ENCODE measurements at places on chromosomes 16 and 17. TPM values are rescaled to one million over a fixed set of nuclear protein-coding genes. Genes with fewer than 3 reads are reported as not detected.

DNA sequence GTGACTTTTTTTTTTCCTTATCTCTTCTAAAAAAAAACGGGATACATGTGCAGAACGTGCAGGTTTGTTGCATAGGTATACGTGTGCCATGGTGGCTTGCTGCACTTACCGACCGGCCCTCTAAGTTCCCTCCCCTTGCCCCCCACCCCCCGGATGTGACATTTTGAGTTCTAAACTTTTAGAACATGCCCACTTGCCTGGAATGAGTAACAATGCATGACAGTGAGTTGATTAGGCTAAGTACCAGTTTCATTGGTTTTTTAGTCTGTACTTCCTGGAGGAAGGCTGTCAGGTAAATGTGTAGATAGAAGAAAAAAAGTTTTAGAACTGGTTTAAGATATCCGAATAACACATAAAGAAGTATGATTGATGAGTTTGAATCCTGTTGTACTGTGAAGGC, 4.0 kb downstream of the BPTF start:
- no peak overlapping the region for H3K4me3 ChIP-seq
- H3K4me1 ChIP-seq, result peaks cover 48% of the 10 kb centered on the region
- H3K27ac ChIP-seq, result no peak overlapping the region
- DNase-seq, result no peak

Gene POLR2A
- total RNA-seq, result 148 TPM

DNA sequence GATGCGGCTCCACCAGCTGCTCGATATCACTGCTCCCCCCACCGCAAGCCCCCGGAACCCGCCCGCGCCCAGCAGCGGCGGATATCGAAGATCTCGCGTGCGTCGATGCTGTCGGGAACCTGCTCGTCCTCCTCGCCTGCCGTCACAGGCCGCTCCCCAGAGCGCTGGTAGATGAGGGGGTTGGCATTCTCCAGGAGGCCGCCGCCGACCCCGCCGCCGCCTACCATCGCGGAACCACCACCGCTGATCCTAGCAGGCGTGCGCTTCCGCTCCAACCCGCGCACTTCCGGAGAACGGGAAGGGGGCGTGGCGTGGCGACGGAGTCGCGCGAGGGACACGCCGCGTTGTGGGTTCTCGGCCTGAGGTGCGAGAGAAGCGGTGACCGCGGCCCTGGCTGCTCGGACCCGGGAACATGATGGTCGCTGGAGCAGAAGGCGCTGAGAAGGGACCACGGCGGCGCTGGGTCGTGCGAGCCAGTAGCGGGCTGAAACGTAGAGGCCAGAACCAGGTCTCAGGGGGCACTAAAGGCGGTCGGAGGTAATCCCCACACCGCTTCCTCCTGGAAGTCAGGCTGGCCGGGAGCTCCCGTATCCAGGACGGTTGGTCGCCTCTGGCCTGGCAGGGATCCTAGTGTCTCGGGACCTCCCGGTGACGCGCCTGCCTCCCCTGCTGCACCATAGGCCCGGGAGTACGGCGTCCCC, at the start of gene CIAO2B:
CIAO2B (minus strand) TSS at position 265 of the 701 bp plus-strand sequence; CDS start at position 227, 38 bp downstream.
- peak; percentile 94 for DNase-seq
- H3K4me3 ChIP-seq, result peak within 1 kb of the TSS; percentile 96
- H3K27ac ChIP-seq, result peak within 1 kb of the TSS; percentile 93
- no peaks in the 10 kb centered on the region for H3K27me3 ChIP-seq
- H3K36me3 ChIP-seq, result peaks cover 4% of the 10 kb centered on the region

Gene HAP1
- 0.24 TPM for total RNA-seq

Gene TAX1BP3
- 149 TPM for total RNA-seq

- peaks cover 4% of the 10 kb centered on the region for H3K27me3 ChIP-seq
- H3K4me1 ChIP-seq, result peaks cover 25% of the 10 kb centered on the region
- H3K27ac ChIP-seq, result no peak overlapping the region
- H3K4me3 ChIP-seq, result no peak overlapping the region
- H3K36me3 ChIP-seq, result no peaks in the 10 kb centered on the region
These were observed 4.4 kb upstream of the HIC1 start for GRCh38 chr17:2050300-2051060.

GRCh38 chr17:67217446-67217845, 27.6 kb downstream of the HELZ start:
- no peak for DNase-seq
- H3K36me3 ChIP-seq, result peaks cover 16% of the 10 kb centered on the region
- H3K4me3 ChIP-seq, result no peak overlapping the region
- H3K4me1 ChIP-seq, result peaks cover 26% of the 10 kb centered on the region
- H3K27ac ChIP-seq, result no peak overlapping the region

GRCh38 chr16:3020604-3021448, 658 bp downstream of the TNFRSF12A start:
- DNase-seq, result peak; percentile 92
- H3K36me3 ChIP-seq, result no peaks in the 10 kb centered on the region
- H3K27ac ChIP-seq, result peak overlapping the region; percentile 96
- peaks cover 40% of the 10 kb centered on the region for H3K4me1 ChIP-seq
- peaks cover 2% of the 10 kb centered on the region for H3K27me3 ChIP-seq

DNA sequence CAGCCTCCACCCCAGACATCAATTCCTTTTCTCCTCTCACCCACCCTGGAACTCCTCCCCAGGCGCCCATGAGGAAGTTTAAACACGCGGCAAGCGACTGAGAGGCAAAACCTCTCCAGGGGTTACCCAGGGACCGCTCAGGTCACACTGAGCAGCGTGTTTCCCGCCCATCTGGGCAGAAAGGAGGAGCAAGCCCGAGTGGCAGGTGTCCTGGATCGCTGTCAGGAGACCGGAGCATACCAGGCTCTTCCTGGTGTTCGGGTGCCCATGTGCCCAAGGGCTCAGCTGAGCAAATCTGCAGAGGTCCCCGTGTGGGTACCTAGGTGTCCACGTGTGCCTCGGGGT, 491 bp downstream of the SLC25A19 start:
- peaks cover 3% of the 10 kb centered on the region for H3K36me3 ChIP-seq
- H3K27ac ChIP-seq, result peak overlapping the region; percentile 99
- H3K4me1 ChIP-seq, result peaks cover 7% of the 10 kb centered on the region
- no peaks in the 10 kb centered on the region for H3K27me3 ChIP-seq

Measured in osteocyte (in vitro differentiated cells).